ENCODE measurements at places on chromosomes 12 and 14. TPM values are rescaled to one million over a fixed set of nuclear protein-coding genes. Genes with fewer than 3 reads are reported as not detected.

DNA sequence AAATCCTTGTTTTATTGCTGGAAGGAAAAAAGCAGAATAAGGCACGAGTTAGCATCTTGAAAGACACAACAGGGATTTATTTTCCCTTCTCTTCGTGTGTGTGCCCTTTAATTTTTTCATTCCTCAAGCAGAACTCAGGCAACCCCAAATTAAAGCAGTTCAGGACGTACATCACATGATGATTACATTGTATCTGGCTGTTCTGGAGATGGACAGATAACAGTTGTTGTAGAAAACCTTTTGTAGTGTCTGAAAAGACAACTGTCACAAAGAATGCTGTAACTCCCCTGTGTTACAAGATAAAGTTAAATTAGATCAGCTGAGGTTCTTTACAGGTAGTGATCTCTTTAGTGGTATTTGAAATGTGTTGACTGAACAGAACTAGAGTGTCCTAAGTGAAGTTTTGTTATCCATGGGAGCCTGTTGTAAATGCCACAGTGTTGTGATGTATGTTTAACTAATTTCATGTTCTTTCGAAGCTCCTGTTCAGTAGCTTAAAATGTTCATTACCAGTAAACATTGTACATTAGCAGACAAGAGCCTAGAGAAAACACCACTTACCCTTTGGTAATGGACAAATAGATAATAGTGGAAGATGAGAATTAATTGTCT lies 58.5 kb downstream of the TMTC2 start:
- DNase-seq = no peak

GRCh38 chr14:67436006-67436866 lies 24.3 kb upstream of the PLEK2 start:
- peak; percentile 68 for DNase-seq

PRH1 gene
- not detected for polyA plus RNA-seq

PABPN1 gene
- 69.1 TPM for polyA plus RNA-seq

SLC8A3 gene
- 0.17 TPM for polyA plus RNA-seq

GARIN6 gene
- not detected for polyA plus RNA-seq

Data from sigmoid colon (tissue), 7 donors.